ENCODE measurements at places on chromosomes 1 and 21.
A peak's percentile ranks its signal among the peaks of the same experiment; 100 is the strongest.

DNA sequence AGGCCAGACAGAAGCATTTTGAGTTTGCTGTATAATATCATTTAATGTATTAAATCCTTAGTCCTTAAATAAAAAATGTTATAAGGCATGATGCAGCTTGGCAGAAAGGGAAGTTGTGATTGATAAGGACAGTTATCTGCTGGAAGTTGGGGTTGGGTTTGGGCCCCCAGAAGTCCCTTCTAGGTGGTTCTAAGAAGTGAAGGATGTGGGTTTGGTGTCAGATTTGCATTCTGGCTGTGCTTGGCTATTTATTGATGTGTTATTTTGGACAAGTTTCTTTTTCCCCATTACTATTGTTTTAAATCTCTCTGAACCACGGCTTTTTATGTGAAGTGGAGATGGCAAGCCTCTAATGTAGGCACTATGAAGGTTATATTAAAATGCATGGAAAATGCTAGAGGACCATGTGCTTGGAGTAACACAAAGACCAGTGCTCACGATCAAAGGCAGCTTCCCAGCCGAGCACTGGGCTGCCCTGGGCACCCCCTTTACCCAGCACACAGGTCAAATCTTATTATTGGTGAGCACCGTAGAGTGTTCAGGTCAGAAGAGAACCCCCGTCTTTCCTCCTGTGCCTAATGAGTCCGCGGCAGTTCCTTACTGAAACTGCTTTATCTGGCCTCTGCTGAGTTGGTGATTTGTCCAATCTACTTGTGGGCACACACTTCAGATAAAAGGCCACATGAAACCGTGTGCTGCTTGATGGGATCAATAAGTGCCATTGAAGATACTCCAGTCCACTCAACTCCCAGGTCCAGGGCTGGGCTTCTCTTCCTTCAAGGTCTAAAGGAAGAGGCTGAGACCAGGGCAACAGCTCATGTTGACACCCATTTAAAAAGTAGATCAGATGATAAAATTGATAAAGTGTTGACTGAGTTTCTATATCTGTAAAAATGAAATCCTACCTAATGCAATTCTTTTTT lies 212.0 kb downstream of the PRDM2 start:
- DNase-seq = no peak

GRCh38 chr1:30599721-30600120 lies 123.7 kb downstream of the MATN1 start:
- no peak for DNase-seq

- no peak for DNase-seq
These were observed 30.4 kb downstream of the SLC30A10 start for GRCh38 chr1:219897914-219898313.

GRCh38 chr1:46224966-46225365 lies 21.8 kb downstream of the LURAP1 start:
- no peak for DNase-seq

- DNase-seq = no peak
These were observed 13.7 kb upstream of the ACTRT2 start for GRCh38 chr1:3007298-3008147.

- DNase-seq = no peak
These were observed 100.1 kb upstream of the C1orf174 start for GRCh38 chr1:3999941-4000735.

DNA sequence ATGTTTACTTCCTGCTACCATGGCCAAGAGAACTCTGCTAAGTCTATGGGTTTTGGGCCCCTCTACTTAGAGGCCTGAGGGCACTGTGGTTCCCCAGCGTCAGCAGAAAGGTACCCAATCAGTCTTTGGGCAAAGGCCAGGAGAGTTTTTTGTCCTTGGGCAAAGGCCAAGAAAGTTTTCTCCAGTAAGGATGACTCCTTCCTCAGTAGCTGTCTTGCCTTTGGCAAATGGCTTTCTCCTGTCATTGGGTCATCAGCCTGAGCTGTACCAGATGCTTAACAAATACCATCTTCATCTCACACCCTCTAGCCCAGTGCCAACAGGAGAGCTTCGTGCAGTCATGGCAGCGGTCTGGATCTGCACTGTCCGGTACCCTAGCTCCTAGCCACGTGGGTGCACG lies 199.3 kb upstream of the TMEM51 start:
- DNase-seq = no peak

DNA sequence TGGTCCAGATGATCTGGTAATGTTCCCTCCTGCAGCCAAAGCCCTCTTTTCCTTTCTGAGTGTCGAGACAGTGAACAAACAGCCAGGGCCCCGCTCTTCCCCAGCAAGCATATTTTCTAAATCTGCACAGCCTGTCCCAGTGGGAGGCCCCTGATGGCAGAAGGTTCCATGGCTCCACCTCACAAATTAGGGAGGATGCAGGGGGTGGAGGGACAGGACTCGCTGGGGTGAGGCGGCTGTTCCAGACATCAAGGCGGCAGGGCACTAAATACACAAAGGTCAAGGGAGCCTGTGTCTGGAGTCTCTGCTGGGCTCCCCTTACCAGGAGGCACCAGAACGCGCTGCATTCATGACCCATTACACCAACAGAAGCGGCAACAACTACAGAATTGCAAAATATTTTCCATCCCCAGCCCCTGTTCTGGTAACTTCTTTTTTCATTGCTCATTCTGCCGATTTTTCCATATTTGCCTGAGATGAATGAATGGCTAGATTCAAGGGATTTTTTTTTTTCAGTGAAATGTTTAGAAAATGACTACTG lies 27.0 kb upstream of the PRELP start:
- DNase-seq = no peak

DNA sequence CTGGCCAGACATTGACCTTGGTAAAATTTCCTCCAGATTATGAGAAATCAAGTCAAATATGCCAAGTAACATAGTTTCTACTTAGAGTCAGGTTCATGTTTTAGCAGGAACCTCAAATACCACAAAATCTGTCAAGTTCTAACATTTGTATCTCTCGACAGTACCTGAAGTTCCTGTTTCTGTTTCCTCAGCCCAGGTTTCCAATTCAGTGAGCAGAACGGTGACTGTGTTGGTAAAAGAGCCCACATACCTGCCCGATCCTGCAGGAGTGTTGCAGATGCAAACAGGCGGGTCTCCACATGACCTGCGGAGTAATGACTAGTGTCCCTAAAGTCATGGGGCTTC lies 57.9 kb upstream of the LGALS8 start:
- no peak for DNase-seq

- DNase-seq = no peak
These were observed 145.4 kb downstream of the PTGER3 start for GRCh38 chr1:70902211-70902610.

- peak; percentile 60 for DNase-seq
These were observed 80.2 kb upstream of the GREM2 start for GRCh38 chr1:240691909-240692705.

DNA sequence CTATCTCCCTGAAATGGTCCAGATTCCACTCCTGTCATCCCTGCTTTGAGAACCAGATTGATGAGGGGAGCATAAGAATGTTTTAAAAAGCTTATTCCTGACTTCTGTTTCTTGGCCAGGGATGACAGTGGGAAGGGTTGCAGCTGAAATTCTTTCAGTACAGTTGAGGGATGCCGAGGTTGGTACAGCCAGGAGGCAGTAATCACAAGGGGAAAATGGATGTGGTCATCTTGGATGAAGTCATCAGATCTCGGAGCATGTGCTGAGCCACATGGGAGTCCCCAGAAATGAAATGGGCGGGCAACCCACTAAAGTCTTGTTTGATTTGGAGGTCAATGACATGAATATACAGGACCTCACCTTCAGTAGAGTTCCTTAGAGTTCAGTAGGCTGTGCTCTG lies 18.7 kb upstream of the PLA2G2E start:
- DNase-seq = no peak

DNA sequence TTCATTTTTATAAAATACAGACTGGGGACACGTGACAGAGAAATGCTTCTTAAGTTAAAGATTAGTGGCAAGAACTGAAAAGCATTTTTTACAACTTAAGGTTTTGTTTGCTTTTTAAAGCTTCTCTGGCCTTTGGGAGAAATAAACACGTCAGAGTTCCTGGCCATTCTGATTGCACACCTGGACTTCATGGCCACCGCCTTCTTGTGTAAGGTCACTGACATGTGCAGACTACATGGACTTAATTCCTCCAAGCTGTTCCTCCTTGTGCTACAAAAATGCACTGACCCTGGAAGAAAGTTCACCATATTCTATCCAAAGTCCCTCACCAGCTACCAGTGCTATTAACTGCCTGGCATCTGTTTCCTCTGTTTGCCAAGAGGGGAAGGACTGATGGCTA lies 56.1 kb downstream of the GADD45A start:
- DNase-seq = peak; percentile 63

GRCh38 chr1:102687383-102687782 lies 420.9 kb downstream of the COL11A1 start:
- no peak for DNase-seq

DNA sequence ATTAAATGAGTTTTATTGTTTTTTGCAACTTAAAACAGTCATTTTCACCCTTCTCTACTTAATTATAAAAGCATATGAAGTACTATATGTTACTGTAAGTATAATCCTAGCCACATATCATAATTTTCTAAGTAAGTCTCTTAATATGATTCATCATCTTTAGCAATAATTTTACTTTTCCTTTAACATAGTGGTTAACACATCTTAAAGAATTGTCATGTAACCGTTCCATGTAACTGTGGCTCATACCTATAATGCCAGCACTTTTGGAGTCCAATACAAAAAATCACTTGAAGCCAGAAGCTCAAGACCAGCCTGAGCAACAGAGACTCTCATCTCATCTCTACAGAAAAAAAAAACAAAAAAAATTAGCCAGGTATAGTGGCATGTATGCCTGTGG lies 260.6 kb upstream of the DUSP10 start:
- DNase-seq = no peak

DNA sequence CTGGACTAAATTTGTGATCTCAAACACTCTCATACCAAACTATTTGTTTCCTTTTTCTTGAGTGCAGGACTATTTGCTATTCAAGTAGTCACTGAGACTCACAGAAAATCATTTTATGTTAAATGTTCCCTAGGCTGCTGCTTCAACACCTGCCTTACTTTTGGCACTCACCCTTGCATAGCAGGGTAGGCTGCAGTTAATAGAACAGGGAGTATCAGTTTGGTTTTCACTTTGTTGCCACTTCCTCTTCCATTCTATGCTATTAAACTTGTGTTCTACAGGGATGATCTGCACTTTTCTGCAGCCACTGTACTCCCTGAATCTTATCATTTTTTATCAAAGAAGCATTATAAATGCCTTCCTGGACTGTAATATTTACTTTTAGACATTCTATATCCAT lies 148.7 kb upstream of the PRMT6 start:
- no peak for DNase-seq

DNA sequence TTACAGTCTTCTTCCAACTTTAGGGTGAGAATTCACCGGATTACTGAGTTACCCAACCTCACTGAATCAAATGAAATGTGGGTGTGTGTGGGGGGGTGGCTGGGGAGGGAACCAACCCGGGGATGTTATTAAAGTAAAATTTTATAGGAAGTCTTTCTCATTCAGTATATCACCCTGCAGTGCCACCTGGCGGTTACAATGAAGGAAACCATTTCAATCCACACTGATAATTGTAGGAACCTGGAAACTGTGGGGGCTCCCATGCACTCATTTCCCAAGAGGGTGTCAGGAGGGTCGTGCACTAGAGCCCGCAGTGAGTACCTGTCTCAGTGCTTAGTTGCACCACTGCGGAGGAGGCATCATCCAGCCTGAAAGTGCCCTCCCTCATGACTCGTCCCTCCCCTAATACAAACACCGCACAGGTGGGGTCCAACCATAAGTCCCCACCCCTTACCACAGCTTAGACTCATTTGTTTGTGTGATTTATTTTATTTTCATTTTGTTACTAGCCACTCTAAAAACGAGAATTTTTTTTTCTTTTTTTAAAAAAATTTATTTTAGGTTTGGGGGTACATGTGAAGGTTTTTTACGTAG lies 29.1 kb upstream of the IGSF5 start:
- DNase-seq = peak; percentile 51

DNA sequence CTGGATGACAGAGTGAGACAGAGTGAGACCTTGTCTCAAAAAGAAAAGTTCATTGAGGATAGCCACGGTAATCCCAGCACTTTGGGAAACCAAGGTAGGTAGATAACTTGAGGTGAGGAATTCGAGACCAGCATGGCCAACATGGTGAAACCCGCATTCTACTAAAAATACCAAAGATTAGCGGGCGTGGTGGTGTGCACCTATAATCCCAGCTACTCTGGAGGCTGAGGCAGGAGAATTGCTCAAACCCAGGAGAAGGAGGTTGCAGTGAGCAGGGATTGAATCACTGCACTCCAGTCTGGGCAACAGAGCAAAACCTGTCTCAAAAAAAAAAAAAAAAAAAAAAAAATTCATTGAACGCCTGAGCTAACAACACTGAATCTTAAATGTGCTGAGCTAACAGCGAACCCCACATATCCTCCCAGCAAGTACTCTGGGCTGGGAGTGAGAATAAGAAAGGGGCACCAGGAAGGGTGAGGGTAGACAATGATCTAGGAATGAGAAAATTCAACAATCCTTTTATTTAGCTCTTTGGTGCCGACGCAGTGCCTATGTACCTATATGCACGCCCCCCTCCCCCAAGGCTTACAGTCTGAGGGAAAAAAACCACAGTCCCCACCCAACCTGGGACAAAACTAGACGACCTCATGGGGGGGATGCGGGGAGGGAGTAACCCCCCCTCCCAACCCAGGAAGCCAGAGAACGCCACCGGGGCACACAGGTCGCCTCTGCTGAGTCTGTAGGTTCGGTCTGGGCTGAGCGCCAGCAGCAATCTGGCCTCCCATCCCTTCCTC lies 1.4 kb upstream of the CACNA1S start:
- DNase-seq = no peak

GRCh38 chr1:86499987-86500593 lies 31.4 kb downstream of the CLCA1 start:
- DNase-seq = no peak

DNA sequence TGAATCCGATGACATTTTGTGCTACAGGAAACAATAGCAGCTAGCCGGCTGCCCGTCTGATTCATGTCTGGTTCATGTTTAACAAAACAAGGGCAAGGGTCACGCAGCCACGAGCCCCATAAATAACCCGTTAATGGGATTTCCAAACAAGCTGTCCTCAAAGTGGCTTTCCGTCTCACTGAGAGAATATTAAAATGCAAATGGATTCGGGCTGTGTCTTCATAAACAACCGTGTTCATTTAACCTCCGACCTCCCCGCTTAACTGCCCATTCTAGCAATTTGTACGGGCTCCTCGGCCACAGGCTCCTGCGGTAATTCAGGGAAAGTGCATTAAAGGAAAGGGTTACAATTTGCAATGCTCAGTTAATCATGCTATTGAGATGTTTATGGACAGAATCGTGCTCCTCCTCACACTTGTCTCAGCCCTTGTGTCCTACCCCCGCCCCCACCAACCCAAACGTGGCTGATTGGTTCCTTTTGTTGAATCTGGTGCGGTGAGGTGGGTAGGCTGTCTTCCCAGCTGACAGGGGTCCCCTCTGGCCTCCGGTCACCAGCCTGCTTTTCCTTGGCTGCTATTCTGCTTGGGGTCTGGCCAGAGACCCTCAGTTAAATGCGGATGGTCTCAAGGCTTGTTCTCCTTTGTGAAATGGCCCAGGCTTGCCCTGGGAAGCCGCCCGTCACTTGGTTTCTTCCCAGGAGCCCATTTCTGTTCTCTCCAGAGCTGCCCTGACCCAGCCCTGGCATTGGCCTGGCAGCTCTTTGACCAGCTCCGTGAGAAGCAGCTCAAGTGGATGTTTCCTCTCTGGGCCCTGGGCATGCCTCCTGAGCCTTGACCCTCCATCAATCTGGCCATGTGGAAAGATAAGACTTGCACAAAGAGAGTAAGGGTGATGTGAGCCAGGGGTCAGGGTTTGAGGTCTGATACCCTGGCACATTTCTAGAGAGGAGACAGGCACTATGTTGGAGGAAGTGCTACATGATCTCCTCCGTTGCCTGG lies 200.7 kb upstream of the POU3F1 start:
- peak; percentile 44 for DNase-seq
